ENCODE measurements at places on chromosomes 11 and 22. TPM values are rescaled to one million over a fixed set of nuclear protein-coding genes. Genes with fewer than 3 reads are reported as not detected.
A peak's percentile ranks its signal among the peaks of the same experiment; 100 is the strongest.

DNA sequence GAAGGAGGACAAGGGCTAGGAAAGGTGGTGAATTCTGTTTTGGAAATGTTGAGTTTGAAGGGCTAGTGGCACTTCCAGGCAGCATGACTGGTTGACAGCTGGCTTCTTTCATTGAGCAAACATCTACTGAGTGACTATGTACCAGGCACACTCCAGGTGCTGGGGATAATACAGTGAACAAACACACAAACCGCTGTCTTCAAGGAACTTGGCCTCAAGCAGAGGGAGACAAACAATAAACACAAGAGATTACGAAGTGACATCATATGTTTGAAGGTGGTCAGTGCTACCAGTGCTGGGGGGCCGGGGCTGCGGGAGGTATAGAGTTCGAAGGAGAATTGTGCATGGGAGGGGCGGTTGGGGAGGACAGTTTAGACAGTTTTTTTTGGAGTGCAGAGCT lies 197.0 kb upstream of the SORL1-AS1 start:
- H3K27ac ChIP-seq = no peak overlapping the region
- H3K4me3 ChIP-seq = no peak overlapping the region

The PRODH gene
- total RNA-seq = not detected

The MYO18B gene
- 2.1 TPM for total RNA-seq

GRCh38 chr22:29071261-29072045 lies 1.4 kb upstream of the KREMEN1 start:
- H3K27me3 ChIP-seq = peaks cover 72% of the 10 kb centered on the region
- H3K4me3 ChIP-seq = peak overlapping the region; percentile 71
- H3K4me1 ChIP-seq = peaks cover 23% of the 10 kb centered on the region
- H3K27ac ChIP-seq = no peak overlapping the region
- H3K36me3 ChIP-seq = no peaks in the 10 kb centered on the region

The FERMT3 gene
- total RNA-seq = 235 TPM

- no peaks in the 10 kb centered on the region for H3K27me3 ChIP-seq
- no peak overlapping the region for H3K4me3 ChIP-seq
- peaks cover 16% of the 10 kb centered on the region for H3K4me1 ChIP-seq
- peaks cover 2% of the 10 kb centered on the region for H3K36me3 ChIP-seq
Measured at GRCh38 chr11:104688731-104689130, 209.5 kb downstream of the CASP12 start.

The SOX6 gene
- total RNA-seq = 0.04 TPM

The SPI1 gene
- 0.25 TPM for total RNA-seq

DNA sequence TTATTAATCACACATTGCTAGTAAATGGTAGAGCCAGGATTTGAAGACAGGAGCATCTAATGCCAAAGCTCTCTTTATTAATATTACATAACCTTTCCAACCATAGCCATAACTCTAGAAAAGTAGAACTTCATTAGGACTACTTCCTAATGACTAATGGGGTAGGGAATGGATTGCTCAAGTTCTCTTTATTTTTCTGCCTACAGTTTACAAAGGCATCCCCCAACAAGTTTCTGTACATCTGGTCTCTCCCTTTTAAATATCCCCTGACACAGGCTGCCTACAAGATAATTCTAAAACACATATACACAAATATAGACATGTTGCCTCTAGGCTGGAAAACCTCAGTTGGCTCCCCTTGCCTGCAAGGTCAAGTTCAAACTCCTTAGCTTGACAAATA lies 534.9 kb downstream of the SOX6 start:
- no peak for DNase-seq
- no peak overlapping the region for H3K4me3 ChIP-seq
- H3K4me1 ChIP-seq = peaks cover 3% of the 10 kb centered on the region
- H3K27ac ChIP-seq = no peak overlapping the region
- no peaks in the 10 kb centered on the region for H3K36me3 ChIP-seq

GRCh38 chr11:113105592-113105991 lies 144.4 kb downstream of the NCAM1 start:
- H3K27ac ChIP-seq = no peak overlapping the region
- no peak for DNase-seq
- no peaks in the 10 kb centered on the region for H3K36me3 ChIP-seq
- H3K4me1 ChIP-seq = no peaks in the 10 kb centered on the region

DNA sequence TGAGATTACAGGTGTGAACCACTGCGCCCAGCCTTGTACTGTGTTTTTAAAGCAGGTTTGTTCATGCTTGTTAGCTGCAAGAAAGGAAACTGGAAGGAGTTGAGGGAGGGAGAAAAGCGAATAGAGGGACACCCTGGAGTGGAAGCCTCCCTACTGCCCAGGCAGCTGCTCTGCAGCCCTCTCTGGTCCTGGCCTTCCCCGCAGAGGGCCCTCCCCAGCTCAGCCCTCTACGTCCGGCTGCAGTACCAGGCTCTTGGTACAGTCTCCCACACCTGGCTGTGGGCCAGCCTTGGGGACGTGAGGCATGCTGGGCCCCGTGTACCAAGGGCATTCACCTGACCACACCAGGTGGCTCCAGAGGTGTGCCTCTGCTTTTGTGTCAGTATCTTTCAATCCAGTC lies 70.8 kb downstream of the MED15 start:
- peaks cover 18% of the 10 kb centered on the region for H3K36me3 ChIP-seq
- no peaks in the 10 kb centered on the region for H3K27me3 ChIP-seq
- DNase-seq = no peak
- H3K4me3 ChIP-seq = no peak overlapping the region
- H3K4me1 ChIP-seq = peaks cover 23% of the 10 kb centered on the region

GRCh38 chr11:111770581-111771134 lies 4.5 kb upstream of the PPP2R1B start:
- no peaks in the 10 kb centered on the region for H3K36me3 ChIP-seq
- no peak for DNase-seq
- H3K27ac ChIP-seq = no peak overlapping the region
- no peaks in the 10 kb centered on the region for H3K27me3 ChIP-seq
- H3K4me1 ChIP-seq = peaks cover 9% of the 10 kb centered on the region

GRCh38 chr11:47071791-47072261 lies 104.9 kb downstream of the ARFGAP2 start:
- H3K36me3 ChIP-seq = no peaks in the 10 kb centered on the region
- H3K4me3 ChIP-seq = no peak overlapping the region
- H3K27ac ChIP-seq = no peak overlapping the region
- H3K4me1 ChIP-seq = no peaks in the 10 kb centered on the region

DNA sequence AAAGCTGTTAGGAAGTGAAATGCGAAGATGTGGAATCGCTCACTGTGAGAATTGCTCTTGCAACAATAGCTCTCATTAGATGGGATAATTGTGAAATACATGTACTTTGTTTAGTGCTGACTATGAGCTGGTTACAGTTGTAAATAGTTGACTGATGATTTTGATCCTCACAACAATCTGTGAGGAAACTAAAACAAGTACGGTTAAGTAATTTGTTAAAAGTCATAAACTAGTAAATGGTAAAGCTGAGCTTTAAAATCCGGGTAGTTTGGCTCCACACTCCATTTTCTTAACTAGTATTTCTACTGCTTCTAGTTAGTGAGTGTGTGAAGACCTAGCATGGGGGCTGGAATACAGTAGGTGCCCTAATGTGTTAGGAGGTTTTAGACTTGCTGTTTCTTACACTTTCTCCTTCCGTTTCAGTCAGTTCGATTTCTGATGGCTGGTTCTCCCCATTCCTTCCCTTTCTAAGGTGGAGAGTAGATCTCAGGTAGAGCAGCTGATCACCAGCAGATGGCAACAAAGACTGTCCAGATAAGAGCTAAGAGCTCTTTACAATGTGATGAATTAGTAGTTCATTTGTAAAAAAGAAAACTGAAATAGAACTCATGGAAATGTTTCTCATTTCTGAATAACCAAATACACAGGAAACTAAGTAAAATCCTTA lies 16.3 kb upstream of the CYP2R1 start:
- H3K27me3 ChIP-seq = no peaks in the 10 kb centered on the region
- no peak overlapping the region for H3K27ac ChIP-seq
- no peak for DNase-seq
- no peak overlapping the region for H3K4me3 ChIP-seq
- no peaks in the 10 kb centered on the region for H3K36me3 ChIP-seq

DNA sequence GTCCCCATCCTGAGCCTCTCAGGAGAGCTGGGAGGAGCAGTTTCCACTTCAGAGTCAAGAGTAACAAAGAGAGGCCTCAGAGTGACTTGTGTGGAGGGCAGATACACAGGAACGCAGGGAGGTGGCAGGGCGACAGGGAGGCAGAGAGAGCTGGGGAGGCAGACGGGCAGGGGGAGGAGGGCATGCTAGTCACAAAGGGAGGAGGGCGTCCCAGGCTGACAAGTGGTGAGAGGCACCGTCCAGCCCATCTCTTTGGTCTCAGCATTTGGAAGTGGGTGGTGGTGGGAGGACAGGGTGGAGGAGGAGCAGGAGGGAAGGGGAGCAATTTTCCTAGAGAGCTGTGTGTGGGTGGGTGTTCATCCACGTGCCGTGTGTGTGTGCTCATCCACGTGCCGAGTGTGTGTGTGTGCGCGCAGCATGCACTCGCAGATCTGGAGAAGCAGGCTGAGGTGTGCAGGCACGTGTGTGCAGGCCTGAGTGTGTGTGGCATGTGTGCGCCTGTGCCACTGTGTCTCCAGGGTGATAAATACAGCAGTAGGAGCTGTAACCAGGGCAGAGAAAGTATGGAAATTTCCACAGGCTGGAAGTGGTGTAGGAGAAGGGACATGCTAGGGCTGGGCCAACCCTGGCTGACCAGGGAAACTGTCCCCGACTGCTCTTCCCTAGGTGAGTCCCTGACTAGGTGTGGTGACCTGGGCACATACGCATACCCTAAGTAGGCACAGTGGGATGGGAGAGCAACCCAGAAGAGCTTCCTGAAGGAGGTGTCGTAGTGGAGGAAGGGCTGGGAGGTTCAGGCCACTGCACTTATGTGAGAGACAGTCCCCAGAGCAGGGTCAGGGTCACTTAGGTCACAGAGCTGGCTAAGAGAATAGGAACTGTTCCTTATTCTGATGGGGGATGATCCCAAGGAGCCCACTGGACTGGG lies 7.3 kb upstream of the PDE2A start:
- H3K4me3 ChIP-seq = no peak overlapping the region
- H3K27ac ChIP-seq = no peak overlapping the region
- peaks cover 16% of the 10 kb centered on the region for H3K27me3 ChIP-seq
- no peak for DNase-seq

GRCh38 chr11:69213964-69214363 lies 58.2 kb downstream of the SMIM38 start:
- no peak overlapping the region for H3K27ac ChIP-seq
- no peak overlapping the region for H3K4me3 ChIP-seq
- no peak for DNase-seq
- no peaks in the 10 kb centered on the region for H3K36me3 ChIP-seq
- peaks cover 12% of the 10 kb centered on the region for H3K27me3 ChIP-seq
- peaks cover 20% of the 10 kb centered on the region for H3K4me1 ChIP-seq

The FOLR2 gene
- not detected for total RNA-seq

GRCh38 chr11:24653901-24654300 lies 157.0 kb downstream of the LUZP2 start:
- no peak overlapping the region for H3K27ac ChIP-seq
- no peak overlapping the region for H3K4me3 ChIP-seq
- H3K36me3 ChIP-seq = no peaks in the 10 kb centered on the region
- no peaks in the 10 kb centered on the region for H3K4me1 ChIP-seq
- no peak for DNase-seq
- H3K27me3 ChIP-seq = no peaks in the 10 kb centered on the region

DNA sequence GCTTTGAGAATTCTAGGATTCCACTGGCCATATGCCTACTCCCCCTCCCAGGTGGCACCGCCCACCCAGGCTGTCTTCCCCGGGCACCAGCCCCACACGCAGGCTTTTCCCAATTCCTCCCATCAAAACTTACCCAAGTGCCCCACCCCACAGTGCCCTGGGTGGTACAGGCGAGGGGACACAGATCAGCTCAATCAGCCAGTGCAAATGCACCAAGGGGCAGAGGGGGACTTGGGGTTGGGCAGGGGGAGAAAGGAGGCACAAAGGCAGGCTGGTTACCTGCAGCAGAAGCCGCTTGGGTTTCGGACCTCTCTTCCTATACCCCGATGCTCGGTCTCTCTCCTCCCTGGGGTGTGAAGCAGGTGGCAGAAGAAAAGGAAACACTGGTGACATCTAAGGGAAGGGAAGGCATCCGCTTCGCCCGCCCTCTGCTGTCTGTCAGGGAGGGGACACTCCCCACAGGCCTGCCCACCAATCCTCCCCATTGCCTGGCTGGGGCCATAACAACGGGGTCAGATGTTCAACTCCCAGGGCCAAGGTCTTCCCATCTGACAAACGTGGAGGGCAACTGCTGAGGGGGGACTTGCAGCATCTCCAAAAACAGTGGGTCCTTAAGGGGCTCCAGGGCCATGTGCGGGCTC lies 14.0 kb downstream of the CBX7 start:
- DNase-seq = no peak
- H3K4me1 ChIP-seq = peaks cover 3% of the 10 kb centered on the region
- H3K4me3 ChIP-seq = no peak overlapping the region
- H3K27ac ChIP-seq = no peak overlapping the region
- H3K36me3 ChIP-seq = no peaks in the 10 kb centered on the region

The CARD18 gene
- total RNA-seq = not detected

DNA sequence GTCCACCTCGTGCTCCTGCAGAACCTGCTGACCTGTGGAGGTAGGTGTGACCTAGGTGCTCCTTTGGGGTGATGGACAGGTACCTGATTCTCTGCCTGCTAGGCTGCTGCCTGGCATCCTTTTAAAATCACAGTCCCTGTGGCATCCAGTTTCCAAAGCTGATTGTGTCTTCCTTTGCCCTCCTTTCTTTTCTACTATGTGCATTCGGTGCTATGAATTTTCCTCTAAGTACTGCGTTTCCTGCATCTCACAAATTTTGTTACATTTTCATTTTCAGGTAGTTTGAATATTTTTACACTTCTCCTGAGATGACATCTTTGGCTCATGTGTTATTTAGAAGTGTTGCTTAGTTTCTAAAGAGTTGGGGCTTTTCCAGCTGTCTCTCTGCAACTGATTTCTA lies 30.9 kb upstream of the PPP6R3 start:
- no peak overlapping the region for H3K27ac ChIP-seq
- peaks cover 39% of the 10 kb centered on the region for H3K36me3 ChIP-seq
- H3K4me3 ChIP-seq = no peak overlapping the region
- H3K27me3 ChIP-seq = no peaks in the 10 kb centered on the region

The NRGN gene
- total RNA-seq = 7.8 TPM

DNA sequence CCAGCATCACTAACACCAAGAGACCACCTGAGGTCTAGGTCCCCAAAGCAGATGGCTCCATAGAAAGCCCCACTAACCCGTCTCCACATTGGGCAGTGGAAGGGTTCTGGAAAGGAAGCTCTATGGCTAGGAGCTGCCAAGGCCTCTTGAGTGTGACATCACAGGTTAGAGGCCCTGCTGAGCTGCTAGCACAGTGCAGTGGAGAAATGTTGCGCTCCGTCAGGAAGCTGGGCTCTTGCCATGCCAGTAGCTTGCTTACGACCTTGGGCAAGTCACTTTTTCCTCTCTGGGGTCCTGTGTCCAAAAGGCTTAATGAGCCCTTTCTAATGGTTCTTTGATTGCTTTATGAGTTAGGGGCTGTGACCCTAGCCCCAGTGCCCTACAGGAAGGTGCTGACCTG lies 10.6 kb downstream of the PIK3IP1 start:
- no peak overlapping the region for H3K4me3 ChIP-seq
- peaks cover 86% of the 10 kb centered on the region for H3K4me1 ChIP-seq
- peak overlapping the region; percentile 83 for H3K27ac ChIP-seq
- DNase-seq = no peak
- no peaks in the 10 kb centered on the region for H3K27me3 ChIP-seq
- H3K36me3 ChIP-seq = peaks cover 44% of the 10 kb centered on the region

All from activated naive CD8-positive, alpha-beta T cell treated with anti-CD3 and anti-CD28 coated beads for 36 hours (primary cell).